LNCaP clone FGC (cell line): ENCODE measurements at places on chromosomes 3 and 15.

- DNase-seq, result no peak
Measured at GRCh38 chr15:93965304-93965908, 266.0 kb upstream of the MCTP2 start.

- no peak for DNase-seq
Measured at GRCh38 chr15:63848879-63849551, 15.3 kb upstream of the HERC1 start.

DNA sequence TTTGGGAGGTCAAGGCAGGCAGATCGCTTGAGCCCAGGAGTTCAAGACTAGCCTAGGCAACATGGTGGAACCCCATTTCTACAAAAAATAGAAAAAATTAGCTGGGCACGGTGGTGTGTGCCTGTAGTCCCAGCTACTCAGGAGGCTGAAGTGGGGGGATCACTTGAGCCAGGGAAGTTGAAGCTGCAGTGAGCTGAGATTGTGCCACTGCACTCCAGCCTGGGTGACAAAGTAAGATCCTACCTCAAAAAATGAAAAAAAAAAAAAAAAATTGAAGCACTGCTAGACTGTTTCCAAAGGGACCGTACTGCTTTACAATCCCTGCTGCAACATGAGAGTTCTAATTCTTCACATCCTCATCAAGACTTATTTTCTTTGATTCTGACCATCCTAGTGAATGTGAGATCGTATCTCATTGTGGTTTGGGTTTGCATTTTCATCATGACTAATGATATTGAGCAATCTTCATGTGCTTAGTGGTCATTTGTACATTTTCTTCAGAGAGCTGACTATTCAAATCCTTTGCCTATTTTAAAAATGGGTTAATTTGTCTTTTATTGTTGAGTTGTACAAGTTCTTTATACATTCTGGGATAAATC lies 10.8 kb downstream of the CMTM8 start:
- DNase-seq, result no peak

- no peak for DNase-seq
Measured at GRCh38 chr15:51783967-51784366, 32.6 kb downstream of the TMOD2 start.

DNA sequence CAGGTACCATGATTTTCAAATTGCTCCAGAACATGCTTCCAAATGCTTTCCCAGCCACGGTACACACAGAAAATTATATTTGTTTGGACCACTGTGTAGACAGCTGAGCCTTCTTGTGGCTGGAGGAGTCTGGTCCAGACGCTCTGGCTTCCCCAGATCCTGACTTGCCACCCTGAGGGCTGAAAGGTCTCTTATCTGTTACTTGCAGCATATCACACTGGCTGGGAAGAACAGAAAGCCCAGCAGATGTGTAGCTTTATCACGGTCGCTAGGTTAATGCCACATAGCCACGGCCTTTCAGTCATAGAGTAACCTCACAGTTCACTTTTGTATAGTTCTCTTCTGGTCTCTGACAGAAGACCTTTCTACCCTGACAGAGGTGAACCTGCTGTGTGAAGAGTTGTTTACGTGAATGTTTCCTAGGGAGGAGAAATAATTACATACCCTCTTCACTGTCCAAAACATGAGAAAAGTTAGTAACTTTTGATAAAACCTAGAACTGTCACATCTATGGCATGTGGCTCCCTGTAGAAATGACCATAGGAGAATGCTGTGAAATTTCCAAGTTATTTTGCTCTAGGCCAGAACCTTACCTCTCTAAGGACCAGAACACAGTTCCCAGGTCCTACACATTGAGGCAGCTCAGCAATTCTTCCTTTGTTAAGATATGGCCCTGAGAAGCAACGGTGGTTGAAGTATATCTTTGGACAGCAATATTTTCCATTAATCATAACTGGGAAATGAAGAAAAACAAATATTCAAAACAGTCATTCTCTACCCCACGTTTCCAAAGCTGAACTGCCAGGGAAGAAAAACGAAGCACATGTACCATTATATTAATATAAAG lies 15.8 kb upstream of the STIMATE start:
- DNase-seq, result no peak

DNA sequence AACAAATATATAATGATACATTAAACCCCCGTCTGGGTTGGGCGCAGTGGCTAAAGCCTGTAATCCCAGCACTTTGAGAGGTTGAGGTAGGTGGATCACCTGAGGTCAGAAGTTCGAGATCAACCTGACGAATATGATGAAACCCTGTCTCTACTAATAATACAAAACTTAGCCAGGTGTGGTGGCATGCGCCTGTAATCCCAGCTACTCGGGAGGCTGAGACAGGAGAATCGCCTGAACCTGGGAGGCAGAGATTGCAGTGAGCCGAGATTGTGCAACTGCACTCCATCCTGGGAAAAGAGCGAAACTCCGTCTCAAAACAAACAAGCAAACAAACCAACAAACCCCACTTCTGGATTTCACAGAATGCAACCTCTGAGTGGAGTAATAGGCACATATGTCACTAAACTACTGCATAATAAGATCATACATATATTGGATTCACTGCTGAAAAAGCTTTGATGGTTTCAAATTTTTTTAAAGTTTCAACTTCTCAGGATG lies 718.2 kb downstream of the SI start:
- DNase-seq, result no peak

- DNase-seq, result no peak
Measured at GRCh38 chr3:148211725-148212124, 486.0 kb upstream of the AGTR1 start.

- DNase-seq, result no peak
Measured at GRCh38 chr3:119779731-119780383, 2.0 kb upstream of the NR1I2 start.

- DNase-seq, result no peak
Measured at GRCh38 chr15:88400591-88401250, 66.5 kb downstream of the MRPL46 start.

DNA sequence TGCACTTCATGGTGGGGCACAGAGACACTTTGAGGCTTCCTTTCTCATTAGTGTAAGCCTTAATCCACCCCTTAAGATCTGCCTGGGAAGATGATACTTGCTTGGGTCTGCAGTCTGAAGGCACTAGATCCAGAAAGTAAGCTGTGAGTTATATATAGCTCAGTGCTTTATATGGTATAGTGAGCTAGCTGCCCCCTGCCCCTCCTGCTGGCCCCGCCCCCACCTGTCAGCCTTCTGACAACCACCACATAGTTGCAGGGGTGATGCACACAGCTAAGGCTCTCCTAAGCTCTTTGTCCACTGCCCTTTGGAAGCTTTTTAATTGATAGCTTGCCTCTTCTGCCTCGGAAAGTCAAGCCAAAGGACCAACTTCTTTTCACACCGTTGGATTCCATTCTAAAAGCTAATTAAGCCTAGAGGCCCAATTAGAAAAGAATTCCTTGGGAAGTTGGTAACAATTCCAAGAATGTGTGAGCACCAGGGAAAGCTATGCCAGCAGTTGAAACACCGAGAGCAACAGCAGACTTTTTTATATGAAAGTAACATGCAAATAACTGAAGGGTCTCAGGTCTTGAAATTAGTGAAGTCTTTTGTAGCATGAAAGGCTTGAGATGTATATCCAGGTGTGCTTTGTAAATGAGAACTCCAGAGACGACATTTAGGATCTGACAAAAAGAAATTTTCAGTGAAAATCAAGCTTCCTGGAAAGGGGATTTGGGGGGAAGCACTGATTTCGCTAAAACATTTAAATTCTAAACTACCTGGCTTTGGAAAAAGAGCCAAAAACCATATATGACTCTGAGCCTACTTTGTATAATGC lies 2.3 kb downstream of the TPM1 start:
- no peak for DNase-seq

- no peak for DNase-seq
Measured at GRCh38 chr3:137642831-137643230, 121.3 kb upstream of the SOX14 start.

DNA sequence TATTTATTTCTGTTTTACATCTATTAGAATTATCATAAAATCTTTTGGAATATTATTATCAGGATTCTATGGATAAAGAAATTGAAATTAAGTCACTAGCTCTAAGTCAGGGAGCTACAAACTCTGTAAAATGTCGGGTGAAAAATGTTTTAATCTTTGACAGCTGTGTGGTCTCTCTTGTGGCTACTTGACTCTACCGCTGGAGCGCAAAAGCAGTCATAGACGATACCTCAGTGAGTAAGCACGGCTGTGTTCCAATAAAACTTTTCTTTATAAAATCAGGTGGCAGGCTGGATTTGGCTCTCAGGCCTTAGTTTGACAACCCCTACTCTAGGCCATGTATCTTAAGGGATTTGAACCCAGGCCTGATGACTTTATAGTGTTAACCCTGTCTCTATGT lies 88.5 kb upstream of the PFN2 start:
- no peak for DNase-seq

- DNase-seq, result no peak
Measured at GRCh38 chr3:194573680-194574437, 59.4 kb downstream of the TMEM44 start.

GRCh38 chr3:166455744-166456143 lies 618.5 kb upstream of the BCHE start:
- no peak for DNase-seq

DNA sequence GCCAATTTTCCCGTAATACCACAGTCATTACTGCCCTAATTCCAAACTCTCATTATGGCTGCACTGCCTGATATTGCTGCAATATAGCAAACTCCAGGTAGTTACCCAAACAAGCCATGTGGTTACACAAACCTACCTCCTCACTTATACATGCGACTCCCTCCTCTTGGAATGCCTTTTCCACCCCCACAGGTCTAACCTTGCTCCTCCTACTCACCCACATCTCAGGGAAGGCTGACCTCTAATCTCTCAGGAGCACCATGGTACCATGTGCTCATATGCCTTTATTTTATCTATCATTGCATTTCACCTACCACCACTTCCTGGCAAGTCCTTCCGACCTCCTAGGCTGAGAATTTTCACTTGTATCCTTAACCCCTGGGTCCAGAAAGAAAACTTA lies 2.9 kb downstream of the RBPMS2 start:
- no peak for DNase-seq

DNA sequence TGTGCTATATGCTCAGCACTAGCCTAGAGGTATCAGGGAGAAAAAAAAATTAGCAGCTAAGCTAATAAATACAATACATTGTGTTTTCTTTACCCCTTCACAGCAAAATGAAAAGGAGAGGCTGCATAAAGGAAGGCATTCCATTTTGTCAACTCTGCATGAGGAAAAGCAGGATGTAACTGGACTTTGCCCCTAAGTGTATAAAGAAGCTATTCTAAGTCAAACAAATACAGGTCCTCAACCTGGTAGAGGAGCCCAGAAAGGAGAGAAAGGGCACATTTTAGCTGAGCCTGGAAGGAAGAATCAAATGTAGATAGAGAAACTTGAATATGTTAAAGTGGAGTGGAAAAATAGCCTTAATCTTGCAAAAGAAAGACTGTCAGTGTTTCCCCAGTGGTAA lies 89.0 kb upstream of the SPRED1 start:
- no peak for DNase-seq

DNA sequence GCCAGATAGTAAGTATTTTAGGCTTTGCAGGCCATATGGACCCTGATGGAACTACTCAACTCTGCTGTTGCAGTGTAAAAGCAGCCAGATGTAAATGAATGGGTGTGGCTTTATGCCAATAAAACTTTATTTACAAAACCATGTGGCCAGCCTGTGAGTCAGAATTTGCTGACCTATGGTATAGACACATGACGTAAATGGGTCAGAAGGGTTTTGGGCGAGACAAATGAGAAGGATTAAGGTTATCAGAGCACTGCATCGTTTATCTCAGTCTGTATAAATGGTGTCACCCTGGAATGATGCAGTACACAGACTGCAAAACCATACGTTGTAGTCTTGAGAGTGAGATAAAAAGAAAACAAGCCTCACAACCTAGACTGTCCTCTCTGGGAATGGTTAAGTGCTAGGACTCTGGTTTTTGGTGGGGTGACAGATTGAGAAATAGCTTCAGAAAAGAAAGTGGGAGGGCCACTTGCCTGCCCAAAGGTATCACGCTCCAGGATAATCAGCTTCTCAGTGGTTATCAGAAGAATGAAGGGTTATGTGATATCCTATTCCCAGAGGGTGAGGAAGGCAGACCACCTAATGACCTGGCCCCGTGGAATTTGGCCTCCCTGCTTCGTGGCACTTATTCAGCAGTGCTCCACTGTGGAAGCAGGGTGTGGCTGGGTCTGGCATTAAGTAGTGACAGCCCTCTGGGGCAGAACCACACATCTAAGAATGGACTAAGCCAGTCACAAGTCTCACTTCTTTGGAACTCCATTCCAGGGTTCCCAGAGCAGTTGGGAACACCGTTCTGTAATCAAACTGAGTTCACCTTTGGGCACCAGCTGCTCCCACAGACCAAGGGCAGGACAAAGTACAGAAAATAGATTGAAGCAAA lies 46.1 kb downstream of the ABHD5 start:
- DNase-seq, result no peak

GRCh38 chr3:115148142-115148790 lies 1.2 kb upstream of the ZBTB20 start:
- no peak for DNase-seq

GRCh38 chr3:177335728-177336127 lies 138.4 kb upstream of the TBL1XR1 start:
- no peak for DNase-seq

DNA sequence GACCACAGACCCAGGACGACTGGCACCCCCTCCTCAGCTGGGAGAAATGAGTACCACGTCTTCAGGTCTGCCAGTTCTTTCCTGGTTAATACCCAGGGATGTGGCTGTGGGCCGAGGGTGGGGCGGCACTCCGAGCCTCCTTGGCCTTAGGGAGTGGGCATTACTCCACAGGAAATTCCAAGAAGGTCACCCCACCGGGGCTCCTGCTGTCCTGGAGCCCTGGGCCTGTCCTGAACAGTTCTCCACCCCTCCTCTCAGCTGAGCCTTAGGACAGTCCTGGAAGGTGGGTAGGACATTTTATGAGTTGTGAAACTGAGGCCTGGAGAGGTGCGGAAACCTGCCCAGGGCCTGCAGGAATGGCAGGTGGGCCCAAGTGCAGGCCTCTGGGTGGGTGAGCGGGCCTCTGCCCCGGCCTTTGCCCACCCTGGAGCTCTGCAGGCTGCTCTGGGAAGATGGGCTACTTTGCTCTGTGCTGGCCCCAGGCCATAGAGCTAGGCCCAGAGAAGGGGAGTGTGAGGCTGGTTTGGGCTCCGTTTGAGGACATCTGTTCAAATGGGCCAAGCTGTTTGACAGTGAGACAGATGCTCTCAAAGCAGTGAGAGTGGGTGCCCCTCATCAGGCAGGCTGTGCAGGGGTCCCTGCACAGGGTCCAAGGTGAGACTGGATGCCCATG lies 103.1 kb downstream of the TMEM266 start:
- no peak for DNase-seq

- DNase-seq, result peak; percentile 1
Measured at GRCh38 chr15:31598620-31599019, 272.0 kb downstream of the KLF13 start.

DNA sequence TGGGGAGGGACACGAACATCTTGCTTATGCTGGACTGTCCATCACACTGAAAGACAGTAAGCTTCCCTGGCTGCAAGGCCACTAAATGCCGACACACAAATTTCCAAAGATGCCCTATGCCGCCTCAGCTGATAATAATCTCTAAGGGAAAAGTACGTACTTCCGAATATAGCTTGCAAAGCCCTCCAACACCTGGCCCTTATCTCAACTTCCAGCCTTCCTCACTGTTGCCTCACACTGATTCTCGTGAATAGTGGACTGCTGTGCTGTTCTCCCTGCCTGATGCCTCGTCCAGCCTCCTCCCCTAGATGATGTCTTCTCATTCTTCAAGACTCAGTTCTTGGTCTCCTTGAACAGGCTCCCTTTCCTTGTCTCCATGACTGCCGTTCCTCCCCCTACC lies 72.3 kb downstream of the CD47 start:
- DNase-seq, result no peak
